ENCODE measurements at places on chromosomes 3 and 15. TPM values are rescaled to one million over a fixed set of nuclear protein-coding genes. Genes with fewer than 3 reads are reported as not detected.

DNA sequence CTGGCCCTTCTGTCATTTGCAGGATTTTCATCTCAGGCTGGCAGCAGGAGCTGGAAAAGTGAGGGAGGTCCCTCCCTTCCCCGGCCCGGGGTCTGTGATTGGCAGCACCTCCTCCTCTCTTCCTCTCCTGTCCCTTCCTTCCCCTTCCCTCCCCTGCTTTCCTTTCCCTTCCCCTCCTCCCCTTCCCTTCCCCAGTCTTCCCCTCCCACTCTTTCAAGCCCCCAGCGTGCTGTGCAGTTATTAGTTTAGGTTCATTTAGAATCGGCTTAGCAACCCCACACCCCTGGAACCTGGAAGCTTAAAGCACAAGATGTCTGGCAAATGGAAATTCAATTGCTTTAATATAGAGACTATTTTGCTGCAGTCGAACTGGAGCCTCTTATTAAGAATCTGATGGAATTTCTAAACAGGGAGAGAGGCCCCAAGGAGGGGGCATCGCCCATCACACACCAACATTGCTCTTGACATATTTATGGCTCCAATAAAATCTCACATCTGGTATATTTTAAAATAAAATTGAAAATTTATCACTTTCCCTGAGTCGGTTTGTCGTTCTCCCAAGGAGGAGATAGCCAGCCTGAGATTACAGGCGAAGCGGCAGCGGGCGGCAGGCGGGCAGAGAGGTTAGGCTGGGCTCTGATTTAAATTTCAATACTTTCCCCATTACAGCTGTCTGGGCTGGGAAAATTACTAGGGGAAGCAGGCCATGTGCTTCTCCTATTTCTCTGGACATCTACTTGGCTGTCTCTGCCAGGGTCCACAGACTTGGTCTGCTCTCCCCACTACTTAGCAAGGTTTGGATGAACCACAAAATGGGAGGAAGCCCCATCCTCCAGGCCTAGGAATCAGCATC is 98.9 kb downstream of the LINGO1 start:
- H3K27ac ChIP-seq = no peak overlapping the region
- no peak for DNase-seq
- peaks cover 10% of the 10 kb centered on the region for H3K27me3 ChIP-seq
- H3K4me3 ChIP-seq = no peak overlapping the region
- no peaks in the 10 kb centered on the region for H3K4me1 ChIP-seq

- H3K36me3 ChIP-seq = no peaks in the 10 kb centered on the region
- peaks cover 15% of the 10 kb centered on the region for H3K4me1 ChIP-seq
- H3K4me3 ChIP-seq = no peak overlapping the region
- no peak for DNase-seq
- no peak overlapping the region for H3K27ac ChIP-seq
- no peaks in the 10 kb centered on the region for H3K27me3 ChIP-seq
Observed at GRCh38 chr15:74869726-74870407, 3.3 kb downstream of the SCAMP2 start.

DNA sequence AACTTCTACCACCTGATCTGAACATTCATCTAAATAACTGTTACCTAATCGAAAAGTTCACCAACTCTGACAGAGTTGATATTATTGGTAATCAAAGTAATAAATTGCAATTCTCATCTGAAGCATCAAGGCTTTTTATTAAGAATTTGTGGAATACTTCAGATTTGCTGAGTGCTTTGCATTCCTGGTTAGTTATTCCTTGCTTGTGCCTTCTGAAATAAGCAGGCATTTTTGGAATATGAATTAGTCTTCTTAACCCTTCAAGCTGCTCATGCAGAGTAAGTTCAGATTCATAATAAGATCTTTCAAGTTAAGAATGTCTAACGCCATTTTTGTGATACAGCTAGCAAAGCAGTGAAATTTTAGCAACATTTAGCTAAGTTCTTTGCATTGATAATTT is 188.5 kb downstream of the ALCAM start:
- no peaks in the 10 kb centered on the region for H3K27me3 ChIP-seq
- peak; percentile 55 for DNase-seq

- H3K27me3 ChIP-seq = no peaks in the 10 kb centered on the region
- no peak overlapping the region for H3K27ac ChIP-seq
- no peaks in the 10 kb centered on the region for H3K36me3 ChIP-seq
- DNase-seq = no peak
- no peak overlapping the region for H3K4me3 ChIP-seq
- H3K4me1 ChIP-seq = no peaks in the 10 kb centered on the region
Observed at GRCh38 chr3:140823106-140823505, 118.5 kb upstream of the SLC25A36 start.

- no peak for DNase-seq
- no peaks in the 10 kb centered on the region for H3K36me3 ChIP-seq
- peaks cover 21% of the 10 kb centered on the region for H3K27me3 ChIP-seq
- no peak overlapping the region for H3K4me3 ChIP-seq
- H3K27ac ChIP-seq = no peak overlapping the region
- peaks cover 16% of the 10 kb centered on the region for H3K4me1 ChIP-seq
Observed at GRCh38 chr15:70586241-70586640, 177.1 kb downstream of the UACA start.

DNA sequence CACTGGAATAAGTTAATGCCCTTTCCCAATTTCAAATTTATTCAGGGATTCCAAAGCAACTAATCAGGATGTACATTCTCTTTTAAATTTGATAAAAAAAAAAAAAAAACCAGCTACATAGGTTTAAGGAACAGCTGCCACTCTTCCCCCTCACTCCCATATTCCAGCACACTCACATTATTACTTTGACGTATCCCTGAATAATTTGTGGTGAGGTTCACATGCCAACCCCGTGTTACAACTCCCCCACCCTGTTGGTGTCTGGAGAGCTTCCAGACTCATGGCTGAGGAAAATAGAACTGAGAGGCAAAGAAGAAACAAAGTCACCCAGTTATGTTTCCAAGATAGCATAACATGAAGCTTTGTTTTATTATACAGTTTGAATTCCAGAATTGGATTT is 300.5 kb upstream of the MME start:
- no peak overlapping the region for H3K27ac ChIP-seq
- no peaks in the 10 kb centered on the region for H3K27me3 ChIP-seq
- H3K36me3 ChIP-seq = no peaks in the 10 kb centered on the region
- no peaks in the 10 kb centered on the region for H3K4me1 ChIP-seq
- H3K4me3 ChIP-seq = no peak overlapping the region
- DNase-seq = peak; percentile 66

DNA sequence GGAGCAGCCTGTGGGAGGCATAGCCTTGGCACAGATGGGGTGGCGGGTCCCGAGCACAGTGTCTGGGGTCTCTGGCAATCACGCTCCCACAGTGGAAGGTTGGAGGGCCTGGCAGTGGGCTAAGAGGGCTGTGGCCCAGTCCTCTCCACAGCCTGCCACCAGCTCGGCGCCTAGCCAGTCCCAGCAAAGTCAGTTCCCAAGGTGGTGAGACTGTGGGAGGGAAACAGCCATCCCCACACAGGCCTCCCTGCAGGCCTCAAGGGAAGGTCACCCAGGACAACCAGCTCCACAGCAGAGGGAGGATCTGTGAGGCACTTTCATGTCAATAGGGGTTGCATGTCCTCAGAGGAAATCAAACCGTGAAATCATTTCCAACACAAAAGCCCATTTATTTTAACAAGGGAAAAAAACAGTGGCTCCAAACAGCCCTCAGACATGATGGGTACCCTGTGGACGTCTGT is 27.6 kb upstream of the LIMD1 start:
- no peak for DNase-seq
- H3K27ac ChIP-seq = no peak overlapping the region
- H3K36me3 ChIP-seq = no peaks in the 10 kb centered on the region
- no peak overlapping the region for H3K4me3 ChIP-seq

- H3K4me1 ChIP-seq = peaks cover 6% of the 10 kb centered on the region
- no peak overlapping the region for H3K27ac ChIP-seq
- DNase-seq = no peak
- H3K36me3 ChIP-seq = no peaks in the 10 kb centered on the region
Observed at GRCh38 chr15:49171790-49172189, 1.7 kb downstream of the GALK2 start.

DNA sequence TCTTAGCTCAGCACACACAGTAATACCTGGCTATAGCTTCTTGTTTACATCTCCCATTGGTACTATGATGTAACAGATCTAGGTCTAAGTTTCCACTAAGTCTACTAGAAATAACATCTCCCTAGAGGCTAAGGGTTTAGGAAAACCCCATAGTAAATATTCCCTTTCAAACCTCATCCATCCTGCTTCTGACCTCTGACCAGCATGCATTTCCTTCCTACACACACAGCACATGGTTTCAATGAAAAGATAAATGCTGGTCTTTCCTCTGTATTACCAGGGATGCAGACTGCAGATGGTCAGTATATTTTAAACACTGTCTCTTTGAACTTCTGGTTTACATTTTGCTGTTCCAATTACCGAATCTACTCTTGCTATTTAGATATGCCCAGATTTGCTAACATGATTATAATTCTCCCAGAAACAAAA is 96.6 kb downstream of the EFL1 start:
- no peaks in the 10 kb centered on the region for H3K4me1 ChIP-seq
- H3K36me3 ChIP-seq = no peaks in the 10 kb centered on the region
- no peak for DNase-seq
- H3K27me3 ChIP-seq = no peaks in the 10 kb centered on the region
- H3K27ac ChIP-seq = no peak overlapping the region
- no peak overlapping the region for H3K4me3 ChIP-seq

DNA sequence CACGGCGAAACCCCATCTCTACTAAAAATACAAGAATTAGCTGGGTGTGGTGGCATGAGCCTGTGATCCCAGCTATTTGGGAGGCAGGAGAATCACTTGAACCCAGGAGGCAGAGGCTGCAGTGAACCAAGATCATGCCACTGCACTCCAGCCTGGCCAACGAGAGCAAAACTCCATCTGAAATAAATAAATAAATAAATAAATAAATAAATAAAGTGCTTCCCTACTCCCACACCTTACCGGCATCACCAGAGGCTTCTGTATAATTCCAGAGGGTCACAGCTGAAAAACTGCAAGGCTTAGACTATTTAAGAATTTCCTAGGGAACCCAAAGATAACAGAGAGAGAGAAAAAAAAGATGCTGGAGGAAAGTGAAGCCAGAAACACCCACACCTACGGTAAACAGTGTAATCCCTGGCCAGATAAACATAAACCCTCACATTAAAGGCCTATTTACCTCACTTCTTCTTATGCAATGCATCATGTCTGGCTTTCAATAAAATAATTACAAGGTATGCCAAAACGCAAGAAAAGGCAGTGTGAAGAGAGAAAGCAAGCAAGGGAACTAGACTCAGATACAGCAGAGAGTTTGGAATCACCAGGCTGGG is 15.0 kb upstream of the TRPM1 start:
- no peaks in the 10 kb centered on the region for H3K4me1 ChIP-seq
- H3K36me3 ChIP-seq = no peaks in the 10 kb centered on the region
- no peak overlapping the region for H3K27ac ChIP-seq
- no peak overlapping the region for H3K4me3 ChIP-seq

DNA sequence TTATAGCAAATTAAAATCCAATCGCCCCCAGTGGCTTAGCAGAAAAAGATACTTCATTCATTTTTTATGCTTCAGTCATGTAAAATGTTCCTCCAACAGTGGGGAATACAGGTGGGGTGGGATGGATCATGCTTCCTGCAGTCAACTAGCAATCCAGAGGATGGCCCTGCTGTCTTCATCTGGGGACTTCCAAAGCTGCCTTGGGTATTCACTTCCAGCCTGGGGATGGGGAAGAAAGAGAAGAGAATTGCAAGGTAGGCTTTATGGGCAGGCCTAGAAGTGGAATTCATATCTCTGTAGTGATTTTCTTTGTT is 354.8 kb upstream of the SLCO3A1 start:
- no peak overlapping the region for H3K4me3 ChIP-seq
- DNase-seq = no peak
- no peak overlapping the region for H3K27ac ChIP-seq
- no peaks in the 10 kb centered on the region for H3K36me3 ChIP-seq
- H3K4me1 ChIP-seq = no peaks in the 10 kb centered on the region
- H3K27me3 ChIP-seq = no peaks in the 10 kb centered on the region

GRCh38 chr15:37094333-37094914 is 5.9 kb downstream of the MEIS2 start:
- H3K27ac ChIP-seq = peak overlapping the region; percentile 52
- H3K27me3 ChIP-seq = no peaks in the 10 kb centered on the region
- peak; percentile 84 for DNase-seq
- peak overlapping the region; percentile 15 for H3K4me3 ChIP-seq

- no peaks in the 10 kb centered on the region for H3K36me3 ChIP-seq
- DNase-seq = no peak
- no peak overlapping the region for H3K27ac ChIP-seq
- H3K27me3 ChIP-seq = no peaks in the 10 kb centered on the region
- no peak overlapping the region for H3K4me3 ChIP-seq
- peaks cover 4% of the 10 kb centered on the region for H3K4me1 ChIP-seq
Observed at GRCh38 chr3:66052721-66053549, 14.2 kb upstream of the MAGI1 start.

- no peak overlapping the region for H3K4me3 ChIP-seq
- no peaks in the 10 kb centered on the region for H3K4me1 ChIP-seq
- peaks cover 7% of the 10 kb centered on the region for H3K27me3 ChIP-seq
Observed at GRCh38 chr3:150917951-150918350, 12.7 kb upstream of the MINDY4B start.

DNA sequence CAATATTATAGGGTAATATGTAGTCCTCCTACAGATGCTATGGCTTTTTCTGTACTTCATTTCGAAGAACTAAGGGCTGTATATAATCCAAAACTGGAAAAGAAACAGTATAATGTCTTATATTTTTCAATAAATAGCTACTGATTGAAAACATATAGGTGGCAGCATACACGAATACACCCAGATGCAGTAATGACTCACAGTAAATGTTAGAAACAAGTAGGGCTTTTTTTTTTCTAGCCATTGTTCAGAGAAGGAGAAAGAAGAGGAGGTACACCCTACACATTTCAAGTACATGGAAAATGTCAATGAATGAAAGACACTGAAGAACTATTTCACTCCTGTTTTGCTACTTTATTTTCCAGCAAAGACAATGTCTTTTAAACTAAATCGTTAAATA is 9.4 kb downstream of the DAZL start:
- H3K27me3 ChIP-seq = peaks cover 1% of the 10 kb centered on the region
- DNase-seq = no peak
- H3K4me3 ChIP-seq = no peak overlapping the region
- no peaks in the 10 kb centered on the region for H3K4me1 ChIP-seq
- no peak overlapping the region for H3K27ac ChIP-seq

The MTHFS gene
- 20.0 TPM for total RNA-seq

The IQCF5 gene
- total RNA-seq = not detected

The SLCO2A1 gene
- 2.2 TPM for total RNA-seq

The CPLX3 gene
- total RNA-seq = not detected

The AQP9 gene
- not detected for total RNA-seq

The COL6A5 gene
- 0.05 TPM for total RNA-seq

The GOLGA6D gene
- not detected for total RNA-seq
